ENCODE measurements at places on chromosomes 4 and X. TPM values are rescaled to one million over a fixed set of nuclear protein-coding genes. Genes with fewer than 3 reads are reported as not detected.

GRCh38 chrX:40107291-40108161 is 9.8 kb upstream of the BCOR start:
- peak; percentile 72 for DNase-seq

DNA sequence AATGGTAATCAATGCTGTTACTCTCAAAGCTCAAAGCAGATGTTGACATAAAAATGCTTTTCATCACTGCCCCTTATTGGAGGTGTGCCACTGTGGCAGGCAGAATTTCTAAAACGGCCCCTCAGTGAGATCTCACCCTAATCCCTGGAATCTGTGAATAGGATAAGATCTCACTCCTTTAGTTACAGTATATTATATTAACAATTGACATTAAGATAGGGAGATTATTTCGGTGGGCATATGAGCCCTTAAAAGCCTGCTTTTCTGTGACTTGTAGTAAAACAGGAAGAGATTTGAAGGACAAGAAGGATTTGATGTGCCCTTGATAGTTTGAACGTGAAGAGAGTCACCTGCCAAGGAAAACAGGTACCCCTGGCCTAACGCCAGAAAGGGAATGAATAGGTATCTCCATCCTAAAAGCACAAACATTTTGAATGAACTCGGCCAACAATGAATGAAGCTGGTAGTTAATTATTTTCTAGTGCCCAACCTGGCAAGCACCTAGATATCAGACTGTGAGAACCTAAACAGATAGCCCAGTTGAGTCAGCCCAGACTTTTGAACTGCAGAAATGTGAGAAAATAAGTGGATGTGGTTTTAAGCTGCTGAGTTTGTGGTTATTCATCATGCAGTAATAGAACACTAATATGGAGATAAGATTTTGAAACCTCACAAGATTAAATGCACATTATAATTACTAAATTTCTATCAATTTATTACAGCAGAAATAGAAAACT is 881.6 kb downstream of the PCDH18 start:
- no peak for DNase-seq

DNA sequence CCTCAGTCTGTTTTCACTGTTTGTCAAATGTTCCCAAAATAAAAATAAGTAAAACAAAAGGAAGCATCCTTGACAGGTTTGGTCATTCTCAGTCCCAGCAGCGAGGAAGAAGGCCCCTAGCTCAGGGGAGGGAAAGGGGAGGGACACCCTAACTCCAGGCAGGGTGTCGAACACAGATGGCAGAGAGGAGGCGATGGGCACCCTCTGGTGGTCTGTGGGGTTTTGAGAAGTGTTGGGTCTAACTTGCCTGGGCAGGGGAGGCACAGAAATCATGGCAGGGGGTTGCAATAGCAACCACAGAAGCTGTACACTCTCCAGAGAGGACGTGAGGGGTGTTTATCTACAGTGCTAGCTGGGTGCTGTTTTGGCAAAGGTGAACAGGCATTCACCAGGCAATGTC is 229.8 kb upstream of the SFRP2 start:
- no peak for DNase-seq

LDB2 gene
- total RNA-seq: 7.0 TPM

SMIM31 gene
- 1.9 TPM for total RNA-seq

- DNase-seq: no peak
Measured at GRCh38 chr4:41727861-41728572, 20.5 kb downstream of the PHOX2B start.

DNA sequence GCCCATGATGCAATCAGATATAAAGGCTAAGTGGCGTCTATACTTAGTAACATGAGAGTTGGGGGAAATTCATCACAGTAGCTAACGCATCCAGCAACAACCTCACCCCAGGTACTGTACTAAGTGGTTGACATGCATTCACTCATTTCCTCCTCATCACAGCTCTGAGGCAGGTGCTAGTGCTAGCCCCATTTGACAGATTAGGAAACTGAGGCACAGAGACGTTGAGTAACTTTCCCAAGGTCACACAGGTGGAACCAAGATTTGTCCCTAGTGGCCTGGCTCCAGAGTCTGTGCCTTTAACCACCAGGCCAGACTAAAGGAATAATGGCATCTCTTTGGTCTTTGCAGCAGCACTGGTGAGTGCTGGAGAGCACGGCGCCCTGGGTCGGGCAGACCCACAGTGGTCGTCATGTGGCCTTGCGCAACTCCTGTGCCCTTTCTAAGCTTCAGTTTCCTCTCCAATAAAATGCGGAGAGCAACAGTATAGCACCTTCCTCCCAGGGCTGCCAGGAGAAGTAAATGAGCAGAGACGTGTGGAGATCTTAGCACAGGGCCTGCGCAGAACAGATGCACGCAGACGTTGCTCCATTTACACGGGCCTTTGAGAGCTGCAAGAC is 186.4 kb downstream of the BCOR start:
- DNase-seq: no peak

- DNase-seq: no peak
Measured at GRCh38 chr4:180462116-180462515, 1781.1 kb upstream of the TENM3 start.

FGF2 gene
- 5.8 TPM for total RNA-seq

GRCh38 chr4:118765399-118765798 is 70.5 kb downstream of the SEC24D start:
- DNase-seq: no peak

PASD1 gene
- total RNA-seq: not detected

Measured in transverse colon (tissue), 4 donors.